ENCODE measurements at places on chromosomes 2 and 18. TPM values are rescaled to one million over a fixed set of nuclear protein-coding genes. Genes with fewer than 3 reads are reported as not detected.
A peak's percentile ranks its signal among the peaks of the same experiment; 100 is the strongest.

GDF7 gene
- total RNA-seq, result 2.0 TPM

INHA gene
- total RNA-seq, result 0.66 TPM

SERPINB4 gene
- total RNA-seq, result not detected

ALKAL2 gene
- 56.6 TPM for total RNA-seq

SERPINB3 gene
- not detected for total RNA-seq

TNFAIP6 gene
- not detected for total RNA-seq

PTPRN gene
- 18.7 TPM for total RNA-seq

GALNT3 gene
- 64.9 TPM for total RNA-seq

KYNU gene
- total RNA-seq, result 0.78 TPM

RNF125 gene
- 2.6 TPM for total RNA-seq

INPP1 gene
- total RNA-seq, result 19.8 TPM

RGPD4 gene
- total RNA-seq, result not detected

ANKRD62 gene
- total RNA-seq, result 13.0 TPM

TEKT4 gene
- total RNA-seq, result not detected

TBR1 gene
- total RNA-seq, result not detected

- DNase-seq, result no peak
Observed at GRCh38 chr2:45963816-45964215, 312.3 kb downstream of the PRKCE start.

- DNase-seq, result no peak
Observed at GRCh38 chr2:235765181-235765820, 271.5 kb downstream of the AGAP1 start.

DNA sequence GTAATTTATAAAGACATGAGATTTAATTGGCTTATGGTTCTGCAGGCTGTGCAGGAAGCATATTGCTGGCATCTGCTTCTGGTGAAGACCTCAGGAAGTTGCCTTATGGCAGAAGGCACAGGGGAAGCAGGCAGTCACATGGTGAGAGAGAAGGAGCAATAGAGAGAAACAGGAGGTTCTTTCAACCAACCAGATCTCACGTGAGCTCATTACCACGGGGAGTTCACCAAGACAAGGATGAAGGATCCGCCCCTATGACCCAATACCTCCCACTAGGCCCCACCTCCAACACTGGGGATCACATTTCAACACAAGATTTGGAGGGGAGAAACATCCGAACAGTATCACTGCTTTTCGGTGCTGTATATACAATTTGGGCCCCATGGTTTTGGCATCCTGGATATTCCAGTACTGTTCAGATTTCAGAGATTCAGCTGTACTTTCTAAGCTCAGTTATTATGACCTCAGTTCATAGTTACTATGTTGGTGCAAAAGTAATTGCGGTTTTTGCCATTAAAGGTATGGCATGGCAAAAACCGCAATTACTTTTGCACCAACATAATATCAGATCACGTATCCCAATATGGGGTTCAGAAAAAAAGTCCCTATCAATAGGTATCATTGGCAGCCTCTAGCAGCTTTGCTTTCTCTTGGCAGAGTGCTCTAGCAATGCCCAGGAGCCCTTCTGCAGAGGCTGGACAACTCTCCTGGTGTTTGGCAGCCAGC is 189.6 kb upstream of the SIX3 start:
- DNase-seq, result no peak

- no peak for DNase-seq
Observed at GRCh38 chr2:210475706-210476105, 853 bp downstream of the LANCL1 start.

DNA sequence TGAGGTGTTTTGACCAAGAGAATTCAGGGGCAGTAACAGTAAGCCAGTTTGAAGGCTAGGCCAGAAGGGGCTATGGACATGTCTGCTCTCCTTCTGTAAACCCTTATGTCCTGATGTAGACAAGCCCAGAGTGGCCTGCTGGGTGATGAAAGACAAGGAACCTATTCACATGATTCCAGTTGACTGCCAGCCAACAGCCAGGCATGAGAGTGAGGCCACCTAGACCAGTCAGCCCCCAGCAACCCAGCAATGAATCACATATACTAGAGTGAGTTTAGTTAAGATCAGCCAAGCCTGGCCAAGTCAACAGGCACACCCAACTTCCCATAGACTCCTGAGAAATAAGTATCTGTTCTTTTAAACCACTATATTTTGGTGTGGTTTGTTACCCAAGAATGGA is 1889.7 kb upstream of the CELF4 start:
- peak; percentile 14 for DNase-seq

DNA sequence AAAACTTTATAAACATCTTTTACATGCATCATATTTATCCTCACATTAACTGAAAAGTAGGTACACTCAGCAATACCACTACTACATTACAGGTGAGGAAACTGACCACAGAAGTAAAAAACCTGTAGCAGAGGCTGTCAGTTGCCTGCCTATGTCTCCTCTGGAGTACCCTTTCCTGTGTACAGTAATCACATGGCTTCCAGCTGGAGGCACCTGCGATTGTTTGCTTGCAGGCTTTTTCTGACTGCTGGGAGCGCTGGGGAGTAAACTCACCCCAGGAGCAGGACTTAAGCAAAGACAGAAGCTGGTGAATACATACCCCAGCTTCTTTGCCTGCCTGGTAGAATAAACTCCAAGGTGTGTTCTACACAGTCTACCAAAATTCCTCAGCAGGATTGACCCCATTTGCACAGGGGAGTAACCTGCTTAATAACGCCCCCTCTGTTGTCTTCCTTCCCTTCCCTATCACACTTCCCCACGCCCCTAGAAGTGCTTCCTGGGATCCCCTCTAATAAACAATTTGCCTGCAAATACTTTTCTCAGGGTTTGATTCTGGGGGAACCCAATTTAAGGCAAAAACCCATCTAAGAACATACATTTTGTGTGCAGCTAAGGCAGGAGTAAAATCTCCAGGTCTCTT is 138.9 kb downstream of the PTH2R start:
- DNase-seq, result no peak

DNA sequence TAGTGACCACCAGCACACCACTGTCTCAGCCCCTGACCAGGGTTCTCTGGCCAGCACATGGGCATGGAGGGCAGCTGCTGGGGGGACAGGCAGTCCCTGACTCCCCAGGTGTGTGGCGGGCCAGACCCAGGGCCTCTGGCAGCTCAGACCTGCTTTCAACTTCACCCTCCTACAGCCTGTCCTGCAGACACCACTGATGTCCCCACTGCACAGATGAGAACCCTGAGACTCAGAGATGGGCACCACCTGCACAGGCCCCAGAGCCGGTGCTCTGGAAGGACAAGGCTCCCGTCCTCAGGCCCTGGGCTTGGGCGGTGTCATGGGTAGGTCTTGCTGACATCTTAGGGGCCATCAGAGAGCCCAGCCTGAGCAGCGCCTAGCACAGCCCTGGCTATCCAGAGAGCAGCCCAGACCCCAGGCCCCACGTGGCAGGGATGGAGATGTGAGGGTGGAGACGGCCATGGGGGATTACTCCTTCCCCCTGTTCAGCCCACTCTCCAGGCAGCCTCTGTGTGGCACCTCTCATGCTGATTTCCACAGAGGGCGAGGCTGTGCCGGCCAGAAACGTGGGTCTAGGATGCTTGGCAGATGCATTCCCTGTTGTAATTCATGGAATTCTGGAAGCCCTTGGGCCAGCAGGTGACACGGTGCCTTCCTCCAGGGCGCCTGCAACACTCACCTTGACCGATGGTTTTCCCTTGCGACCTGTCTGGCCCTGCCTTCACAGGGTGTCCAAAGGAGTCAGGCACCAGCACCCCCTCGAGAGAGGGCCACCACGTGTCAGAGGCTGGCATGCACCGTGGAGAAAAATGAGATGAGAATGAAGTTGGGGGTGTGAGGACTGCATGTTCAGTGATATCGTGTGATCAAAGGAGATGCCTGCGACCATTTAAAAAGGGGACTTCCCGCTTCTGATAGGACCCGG is 61.2 kb upstream of the GLI2 start:
- DNase-seq, result no peak

- no peak for DNase-seq
Observed at GRCh38 chr18:2102022-2102421, 469.3 kb downstream of the METTL4 start.

DNA sequence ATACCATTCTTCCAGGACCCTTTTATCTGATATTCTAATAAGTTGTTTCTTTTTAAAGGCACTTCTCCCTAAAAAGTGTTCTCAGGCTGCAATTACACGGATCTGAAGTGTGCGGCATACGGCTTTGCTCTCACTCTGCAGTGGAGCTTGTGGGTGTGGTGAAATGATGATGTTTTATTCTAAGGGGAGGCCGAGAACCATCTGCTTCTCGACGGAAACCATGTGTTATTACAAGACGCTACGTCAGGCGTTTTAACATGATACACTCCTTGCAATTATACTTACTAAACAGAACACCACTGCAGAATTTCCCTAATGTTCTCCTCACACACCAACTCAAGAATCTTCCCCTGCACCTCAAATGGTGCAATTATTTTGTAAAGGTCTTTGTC is 34.9 kb upstream of the CTDP1 start:
- DNase-seq, result no peak

DNA sequence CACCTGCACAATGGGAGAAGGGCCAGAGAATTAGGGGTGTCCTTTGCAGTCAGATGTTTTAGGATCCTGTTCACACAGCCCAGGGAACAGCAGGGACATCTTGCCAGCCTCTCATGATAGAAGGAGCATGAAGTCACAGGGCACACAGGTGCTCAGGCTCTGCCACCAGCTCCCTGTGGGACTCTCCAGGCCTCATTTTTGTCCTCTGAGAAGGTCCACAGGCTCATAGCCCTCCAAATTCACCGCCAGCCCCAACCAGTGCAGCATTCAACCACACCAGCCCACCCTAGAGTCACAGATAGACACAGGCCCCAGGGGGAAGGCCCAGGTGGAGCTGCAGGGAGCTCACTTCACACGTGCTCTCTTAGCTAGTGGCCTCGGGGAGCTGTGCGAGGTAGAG is 391.7 kb downstream of the TNS1 start:
- no peak for DNase-seq

DNA sequence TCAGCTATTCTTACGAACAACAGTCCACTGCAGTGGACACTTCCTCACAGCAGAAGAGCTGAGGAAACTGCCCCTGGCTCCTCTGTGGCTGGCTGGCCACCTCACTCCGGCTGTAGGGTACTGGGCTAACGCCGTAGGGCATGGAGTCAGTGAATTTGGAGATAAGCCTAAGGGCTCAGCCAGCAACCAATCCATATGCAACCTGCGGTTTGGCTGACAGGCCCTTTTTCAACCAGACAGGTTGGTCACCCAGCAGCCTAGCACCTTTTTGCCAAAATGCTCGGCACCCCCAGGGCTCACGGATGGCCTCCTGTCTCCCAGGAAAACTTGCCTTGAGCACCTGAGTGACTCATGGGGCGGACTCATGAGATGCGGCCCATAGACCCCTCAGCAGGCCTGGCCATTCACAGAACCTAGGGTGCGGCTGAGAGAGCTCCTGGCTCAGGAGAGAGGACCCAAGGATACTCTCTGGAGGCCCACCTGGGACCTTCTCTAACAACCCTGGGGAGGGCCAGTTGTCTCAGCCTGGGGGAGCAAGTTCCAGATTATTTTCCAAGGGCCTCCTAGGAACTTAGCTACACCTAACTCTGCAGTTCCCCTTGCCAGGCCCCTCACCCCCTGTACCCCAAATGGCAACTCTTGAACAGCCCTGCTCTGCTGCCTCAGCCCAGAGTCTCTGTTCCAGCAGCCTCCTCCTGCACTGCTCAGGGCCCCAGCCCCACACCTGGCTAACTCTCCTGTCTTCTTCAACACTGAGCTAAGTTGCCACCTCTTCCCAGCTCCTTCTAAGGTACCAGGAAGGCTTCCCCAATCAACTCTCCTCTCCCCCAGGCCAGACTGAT is 252.1 kb downstream of the CYP26B1 start:
- no peak for DNase-seq

- no peak for DNase-seq
Observed at GRCh38 chr18:77106331-77106730, 26.3 kb downstream of the MBP start.

GRCh38 chr2:205409411-205409810 is 272.9 kb upstream of the NRP2 start:
- no peak for DNase-seq

DNA sequence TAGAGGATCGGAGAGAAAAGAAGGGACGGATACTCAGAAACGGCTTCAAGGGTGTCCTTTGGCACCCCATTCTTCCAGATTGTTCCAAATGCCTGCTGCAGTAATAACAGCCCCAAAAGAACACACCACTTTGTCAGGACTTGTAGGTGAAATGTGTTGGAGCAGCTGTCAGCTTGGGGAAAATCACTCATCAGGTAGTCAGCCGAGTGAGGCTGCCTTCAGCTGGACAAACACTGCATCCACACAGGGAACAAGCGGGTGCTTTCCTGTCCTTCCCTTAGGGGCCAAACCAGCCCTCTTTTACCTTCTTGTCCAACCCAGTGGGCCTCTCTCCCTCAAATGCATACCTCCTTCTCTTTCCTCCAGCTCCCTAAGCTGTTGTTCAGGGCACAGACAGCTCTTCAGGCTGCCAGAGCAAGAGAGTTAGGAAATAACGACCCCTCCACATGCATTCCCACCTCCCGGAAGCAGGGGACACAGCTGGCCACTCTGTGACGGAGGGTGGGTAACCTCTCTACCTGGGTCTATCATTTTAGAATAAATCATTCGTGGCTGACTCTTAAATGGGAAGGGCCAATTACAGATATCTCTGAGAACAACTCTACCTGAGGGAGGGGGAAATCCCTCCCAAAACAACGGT is 48.1 kb downstream of the BCL11A start:
- DNase-seq, result no peak

GRCh38 chr18:904218-905090 is at the start of gene ADCYAP1:
Gene ADCYAP1, plus strand, starts transcription at chr18:904871. Its CDS starts 516 bp downstream, at chr18:905387.
- DNase-seq, result no peak

- DNase-seq, result no peak
Observed at GRCh38 chr18:75003039-75003438, 205.9 kb downstream of the PTGR3 start.

- DNase-seq, result no peak
Observed at GRCh38 chr2:26977012-26977411, 6.6 kb downstream of the MAPRE3 start.

DNA sequence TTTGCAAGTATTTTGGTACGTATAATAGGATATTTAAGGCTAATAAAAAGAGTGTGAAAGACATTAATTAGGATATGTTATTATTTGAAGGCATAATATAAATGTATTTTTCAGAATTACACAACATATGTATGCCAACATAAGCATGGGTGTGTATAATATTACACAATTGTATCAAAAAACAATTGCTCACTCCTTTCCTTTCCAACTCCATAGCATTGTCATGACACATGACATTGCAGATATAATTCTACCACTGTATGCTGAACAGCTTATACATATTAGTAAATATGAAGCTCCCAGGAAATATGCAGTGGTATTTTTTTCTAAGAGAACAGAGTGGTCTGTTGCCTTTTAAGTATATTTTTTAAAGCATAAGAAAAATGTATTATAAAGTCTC is 593.1 kb downstream of the TMX3 start:
- no peak for DNase-seq

GRCh38 chr2:187523325-187523724 is 30.9 kb downstream of the TFPI start:
- DNase-seq, result no peak

GRCh38 chr2:223047260-223047761 is 4.7 kb upstream of the KCNE4 start:
- no peak for DNase-seq

Measured in body of pancreas (tissue), 4 donors.